ENCODE measurements at places on chromosomes 6 and 20.

- DNase-seq, result no peak
Measured at GRCh38 chr6:43173591-43174262, 2.7 kb downstream of the SRF start.

GRCh38 chr6:24255676-24256075 lies 102.2 kb downstream of the DCDC2 start:
- no peak for DNase-seq

DNA sequence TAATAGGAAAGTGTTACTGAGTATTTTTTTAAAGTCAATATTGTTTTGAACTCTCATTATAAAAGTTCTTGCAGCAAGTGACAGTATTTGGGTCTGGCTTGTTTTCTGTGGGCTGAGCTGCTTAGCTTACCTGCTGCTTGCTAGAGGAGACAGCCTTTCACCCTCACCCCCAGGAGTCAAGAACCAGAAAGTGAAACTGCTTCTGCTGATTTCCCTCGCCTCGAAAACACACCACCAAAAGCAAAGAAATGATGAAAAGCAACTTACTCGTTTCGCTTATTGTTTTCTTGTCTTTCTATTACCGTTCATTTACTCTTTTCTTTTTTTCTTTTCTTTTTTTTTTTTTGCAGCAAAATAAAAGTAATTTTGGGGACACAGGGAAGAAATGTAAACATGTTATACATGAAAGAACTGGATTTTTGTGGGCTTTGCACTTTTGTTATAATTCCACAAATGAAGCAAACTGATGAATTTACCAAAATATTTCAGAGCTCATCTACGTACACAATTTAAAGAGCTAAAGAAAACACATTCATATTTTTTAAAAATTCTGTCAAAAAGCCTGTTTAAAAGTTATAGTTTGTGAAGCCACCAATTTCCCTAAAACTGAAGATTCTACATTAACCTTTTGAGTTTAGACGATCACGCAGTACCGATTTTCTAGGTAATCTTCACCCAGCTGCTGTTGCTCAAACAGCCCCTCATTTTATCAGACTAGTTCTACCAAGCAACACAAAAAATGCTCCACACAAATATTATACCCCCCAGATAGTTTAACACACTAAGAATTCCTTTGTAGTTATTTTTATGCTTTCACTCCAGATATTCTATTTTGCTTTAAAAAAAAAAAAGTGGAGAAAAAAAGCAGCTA lies 1.7 kb downstream of the SCML4 start:
- DNase-seq, result no peak

DNA sequence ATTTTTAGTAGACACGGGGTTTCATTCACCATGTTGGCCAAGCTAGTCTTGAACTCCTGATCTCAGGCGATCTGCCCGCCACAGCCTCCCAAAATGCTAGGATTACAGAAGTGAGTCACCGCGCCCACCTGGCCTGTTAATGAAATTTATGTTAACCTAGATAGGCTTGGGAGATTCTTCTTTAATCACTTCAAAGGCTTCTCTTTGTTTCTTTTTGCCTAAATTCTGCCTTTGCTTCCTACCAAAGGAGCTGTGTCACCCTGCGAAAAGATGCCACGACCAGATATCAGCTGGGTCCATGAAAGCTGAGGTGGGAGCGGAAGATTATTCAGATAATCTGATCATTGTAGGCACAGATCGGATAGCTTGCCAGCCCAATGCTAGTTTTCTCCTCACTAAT lies 75.3 kb downstream of the GMPR start:
- no peak for DNase-seq

DNA sequence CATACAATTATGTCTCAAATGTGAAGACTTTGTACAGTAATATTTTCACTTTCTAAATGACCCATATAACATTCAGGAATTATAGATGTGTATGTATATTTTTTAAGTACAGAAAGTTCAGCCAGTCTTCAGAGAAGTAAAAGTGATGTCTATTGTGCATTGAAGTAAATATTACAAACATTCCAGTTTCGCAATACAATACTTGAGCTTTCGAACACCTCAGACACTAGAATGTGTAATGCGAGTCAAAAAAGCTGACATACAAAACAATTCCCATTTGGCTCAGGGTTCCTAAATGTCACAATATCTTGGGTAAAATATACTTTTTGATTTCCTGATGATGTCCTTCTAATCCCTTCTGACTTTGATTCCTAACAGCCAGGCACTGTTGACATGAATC lies 101.4 kb downstream of the ZNF217 start:
- no peak for DNase-seq

GRCh38 chr6:37068356-37069270 lies 63.2 kb downstream of the FGD2 start:
- DNase-seq, result no peak

DNA sequence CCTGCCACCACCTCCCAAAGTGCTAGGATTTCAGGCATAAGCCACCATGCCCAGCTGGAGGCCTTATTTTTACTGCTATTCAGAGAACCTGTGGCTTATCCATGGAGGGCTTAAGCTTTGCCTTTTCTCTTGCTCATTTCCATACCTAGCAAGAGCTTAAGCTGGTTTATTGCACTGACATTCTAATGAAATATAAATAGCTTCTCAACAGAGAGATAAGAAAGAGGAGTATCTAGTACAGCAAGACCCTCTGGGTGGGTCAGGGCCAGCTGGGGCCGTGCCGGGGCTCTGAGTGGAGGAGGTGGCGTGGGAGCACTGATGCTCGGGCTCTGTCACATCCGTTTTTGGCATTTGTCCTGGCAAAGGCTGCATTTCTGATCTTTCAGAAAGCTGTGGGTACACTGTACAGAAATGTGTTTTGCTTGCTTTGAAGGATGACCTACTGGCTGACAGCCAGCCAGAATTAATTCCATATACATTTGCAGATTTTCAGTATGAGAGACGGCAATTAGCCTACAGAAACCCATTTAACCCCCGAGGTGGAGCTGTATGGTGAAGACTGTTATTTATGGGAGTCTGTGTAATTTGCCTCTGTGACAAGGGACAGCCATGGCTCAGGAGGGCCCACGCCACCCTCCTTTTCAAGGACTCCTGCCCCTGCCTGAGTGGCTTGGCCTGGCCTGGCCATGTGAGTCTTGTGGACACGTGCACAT lies 181.6 kb upstream of the AKAP12 start:
- DNase-seq, result no peak

DNA sequence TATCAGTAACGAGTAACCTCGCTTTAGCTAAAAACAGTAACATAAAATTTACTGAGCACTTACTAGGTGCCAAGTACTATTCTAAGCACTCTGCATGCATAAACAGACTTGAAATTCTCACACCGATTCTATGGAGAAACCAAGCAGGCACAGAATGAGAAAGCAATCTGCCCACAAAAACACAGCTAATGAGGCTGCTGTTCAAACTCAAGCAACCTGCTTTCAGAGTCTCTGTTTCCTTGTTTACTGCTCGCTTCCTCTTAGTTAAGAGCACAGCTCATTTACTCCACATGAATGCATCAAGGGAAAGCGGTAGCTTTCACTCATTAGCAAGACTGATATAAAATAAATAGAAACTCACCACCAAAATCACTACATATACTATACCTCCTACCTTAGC lies 37.4 kb downstream of the PRKN start:
- DNase-seq, result no peak

DNA sequence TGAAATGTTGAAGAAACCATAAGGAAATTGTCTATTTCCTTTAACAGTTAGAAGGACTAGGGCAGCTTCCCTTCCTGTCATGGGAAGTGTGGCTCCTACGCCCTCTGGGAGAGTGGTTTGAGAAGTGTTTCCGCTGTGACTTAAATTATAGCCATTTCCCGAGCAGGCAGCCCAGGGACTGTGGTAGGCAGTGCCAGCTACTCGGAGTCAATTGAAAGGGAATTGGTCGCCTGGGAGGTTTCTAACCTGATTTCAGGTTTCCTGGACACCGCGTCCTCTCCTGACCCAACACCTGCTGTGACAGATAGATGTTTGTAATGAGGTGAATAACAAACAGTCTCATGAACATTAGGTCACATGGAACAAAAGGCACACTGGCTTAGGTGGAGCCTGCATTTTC lies 256.1 kb upstream of the PLCB4 start:
- DNase-seq, result peak; percentile 78

GRCh38 chr20:63296531-63297299 lies 3.7 kb downstream of the COL20A1 start:
- DNase-seq, result no peak

DNA sequence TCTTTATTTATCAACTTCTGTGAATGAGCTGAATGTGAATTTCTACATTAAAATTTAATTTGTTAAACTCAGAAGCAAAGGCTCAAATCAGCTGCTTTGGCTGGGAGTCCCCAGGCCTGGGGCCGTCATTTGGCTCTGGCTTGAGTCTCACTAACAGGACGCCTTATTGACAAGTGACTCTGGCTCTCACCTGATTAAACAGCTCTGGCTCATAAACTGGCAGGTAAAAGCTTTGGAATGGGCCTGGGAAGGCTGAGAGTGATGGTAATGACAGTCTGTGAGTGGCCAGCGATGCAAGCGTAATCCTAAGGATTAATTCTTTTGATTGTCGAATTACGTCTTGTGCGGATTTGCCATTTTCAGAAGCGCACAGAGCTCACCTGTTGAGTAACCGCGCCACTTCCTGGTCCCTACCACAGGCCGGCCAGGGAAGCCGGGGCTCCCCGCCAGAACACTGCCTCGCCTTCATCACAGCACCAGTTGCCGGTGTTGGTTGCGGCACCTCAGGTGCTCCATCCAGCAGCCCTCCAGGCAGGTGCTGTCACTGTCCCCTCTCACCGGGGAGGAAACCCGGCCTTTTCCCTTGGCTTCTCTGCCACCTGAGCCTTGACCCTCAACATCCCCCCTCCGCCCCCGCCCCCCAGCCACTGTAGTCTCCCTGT lies 110.7 kb downstream of the ZDHHC14 start:
- no peak for DNase-seq

- DNase-seq, result no peak
Measured at GRCh38 chr20:38208088-38208487, 43.0 kb upstream of the TGM2 start.

GRCh38 chr20:44142413-44142812 lies 44.6 kb downstream of the JPH2 start:
- DNase-seq, result no peak

DNA sequence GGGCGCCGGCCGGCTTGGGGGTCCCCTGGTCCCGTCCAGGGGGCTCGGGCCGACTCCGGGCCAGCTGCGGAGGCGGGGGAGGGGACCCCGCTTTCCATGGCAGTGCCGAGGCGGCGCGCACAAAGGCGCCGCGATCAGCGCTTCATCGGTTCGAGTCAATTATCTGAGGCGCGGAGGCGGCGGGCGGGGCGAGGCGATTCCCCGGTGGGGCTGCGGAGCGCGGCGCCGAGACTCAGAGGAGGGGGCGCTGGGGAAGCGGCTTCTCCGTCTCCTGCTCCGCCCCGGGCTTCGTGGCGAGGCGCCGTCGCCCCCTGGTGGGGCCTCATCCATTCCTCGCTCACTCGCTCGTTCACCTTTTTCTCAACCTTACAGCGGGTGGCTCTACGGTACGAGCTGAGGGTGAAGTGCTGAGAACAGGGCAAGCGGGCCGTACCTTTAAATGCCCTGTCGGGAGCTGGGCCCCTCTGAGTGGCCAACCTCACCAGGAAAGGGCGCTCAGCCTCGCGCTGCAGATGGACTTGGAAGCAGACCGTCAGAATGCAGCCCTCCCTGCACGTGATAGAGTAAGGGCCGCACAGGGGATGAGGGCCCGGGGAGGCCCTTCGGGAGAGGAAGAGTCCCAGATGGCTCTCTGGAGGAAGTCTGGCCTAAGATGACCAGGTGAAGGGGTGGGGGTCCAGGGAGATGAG lies 39.9 kb downstream of the SLC52A3 start:
- peak; percentile 47 for DNase-seq

GRCh38 chr6:32953775-32954174 lies 878 bp upstream of the HLA-DMA start:
- no peak for DNase-seq

DNA sequence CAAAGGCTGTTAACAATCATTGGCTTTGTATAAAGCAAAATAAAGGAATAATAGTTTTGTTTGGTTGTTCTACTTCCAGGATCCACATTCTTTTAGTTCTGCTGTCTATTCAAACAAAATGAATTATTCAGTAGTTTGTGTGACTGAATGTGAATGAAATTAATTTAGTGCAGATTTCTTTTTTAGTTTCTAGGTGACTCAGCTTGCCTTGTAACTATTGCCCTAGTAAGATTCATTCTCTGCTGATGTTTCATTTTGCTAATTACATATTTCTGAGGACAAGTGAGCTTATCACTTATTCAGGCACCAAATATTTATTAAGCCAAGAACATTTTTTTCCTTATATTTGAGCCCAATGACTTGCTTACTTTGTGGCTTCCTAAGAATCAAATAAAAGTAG lies 46.5 kb upstream of the RIPOR2 start:
- DNase-seq, result no peak

GRCh38 chr6:159100395-159101182 lies 55.8 kb upstream of the TAGAP start:
- DNase-seq, result no peak

- DNase-seq, result no peak
Measured at GRCh38 chr20:42915081-42915480, 274.6 kb downstream of the PTPRT start.

DNA sequence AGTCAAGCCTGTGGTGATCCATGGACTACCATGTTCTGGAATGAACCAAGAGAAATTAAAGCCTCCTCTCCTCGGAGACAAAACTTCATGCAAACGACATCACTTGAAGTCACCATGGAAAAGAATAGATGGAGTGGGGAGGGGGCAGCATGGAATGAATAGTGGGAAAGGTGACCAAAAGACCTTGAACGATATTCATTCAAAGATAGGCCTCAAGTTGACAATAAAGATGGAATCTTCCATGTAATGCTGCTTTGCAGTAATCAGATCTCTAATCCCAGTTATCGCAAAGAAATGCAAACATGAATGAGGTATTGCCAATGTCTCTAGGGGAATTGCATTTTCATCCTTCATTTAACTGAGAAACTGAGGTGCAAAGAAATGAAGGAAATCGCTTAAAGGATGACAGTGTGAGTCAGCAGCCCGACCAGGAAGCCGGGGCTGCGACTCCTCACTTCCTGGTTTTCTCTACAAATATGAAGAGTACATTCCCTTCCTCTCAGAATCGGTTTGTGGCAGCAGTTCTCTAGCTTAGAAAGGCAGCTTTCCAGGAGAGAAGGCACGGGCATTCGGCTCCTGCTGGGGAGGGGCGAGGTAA lies 65.6 kb upstream of the RREB1 start:
- no peak for DNase-seq

GRCh38 chr20:17872434-17872833 lies 96.2 kb downstream of the SNX5 start:
- DNase-seq, result no peak

DNA sequence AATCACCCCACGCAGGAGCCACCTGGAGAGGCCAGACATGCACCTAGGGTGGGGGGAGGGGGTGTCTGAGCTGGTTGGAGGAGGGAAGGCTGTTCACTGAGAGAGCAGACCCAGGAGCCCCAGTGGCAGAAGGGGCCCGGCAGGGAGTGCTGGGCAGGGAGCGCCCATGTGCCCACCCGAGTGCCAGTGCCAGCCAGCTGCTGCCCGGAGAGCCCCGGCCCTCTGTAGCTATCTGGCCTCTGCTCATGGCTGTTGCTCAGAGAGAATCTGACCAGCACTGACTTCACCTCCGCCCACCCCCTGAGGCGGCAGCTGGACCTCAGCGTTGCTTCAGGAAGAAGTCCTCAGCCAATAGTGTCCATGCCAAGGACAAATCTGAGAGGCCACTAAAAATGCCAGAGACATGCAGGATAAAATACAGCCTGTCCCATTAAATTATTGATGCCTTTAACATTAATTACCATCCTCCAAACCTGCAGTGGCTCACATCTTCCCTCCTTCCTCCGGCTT lies 22.8 kb downstream of the SLC17A9 start:
- DNase-seq, result no peak

Data from COR-L47 (cell line).